ENCODE measurements at places on chromosomes 2 and 18.

GRCh38 chr18:13323186-13323585 is 104.6 kb downstream of the LDLRAD4 start:
- no peaks in the 10 kb centered on the region for H3K4me1 ChIP-seq
- H3K4me3 ChIP-seq = no peak overlapping the region
- no peak overlapping the region for H3K27ac ChIP-seq
- H3K27me3 ChIP-seq = no peaks in the 10 kb centered on the region
- H3K36me3 ChIP-seq = no peaks in the 10 kb centered on the region

DNA sequence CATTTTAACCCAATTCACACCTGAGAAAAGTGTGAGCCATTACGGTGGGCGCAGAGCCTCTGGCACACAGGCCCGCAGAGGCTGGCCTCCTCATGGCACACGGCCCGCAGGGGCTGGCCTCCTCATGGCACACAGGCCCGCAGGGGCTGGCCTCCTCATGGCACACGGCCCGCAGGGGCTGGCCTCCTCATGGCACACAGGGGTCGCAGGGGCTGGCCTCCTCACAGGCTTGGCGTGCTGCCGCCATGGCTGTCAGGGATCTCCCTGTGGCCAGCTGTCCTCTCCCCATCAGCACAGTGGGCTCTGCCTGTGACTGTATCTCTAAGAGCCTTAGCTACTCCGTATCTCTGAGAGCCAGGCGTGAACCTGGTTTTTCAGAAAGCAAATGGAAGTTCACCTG is 24.6 kb downstream of the ANO7 start:
- H3K4me3 ChIP-seq = no peak overlapping the region
- H3K27ac ChIP-seq = no peak overlapping the region
- no peaks in the 10 kb centered on the region for H3K27me3 ChIP-seq
- DNase-seq = no peak
- peaks cover 4% of the 10 kb centered on the region for H3K4me1 ChIP-seq
- H3K36me3 ChIP-seq = no peaks in the 10 kb centered on the region

- no peak overlapping the region for H3K4me3 ChIP-seq
- no peaks in the 10 kb centered on the region for H3K27me3 ChIP-seq
- no peaks in the 10 kb centered on the region for H3K36me3 ChIP-seq
- DNase-seq = no peak
- H3K4me1 ChIP-seq = no peaks in the 10 kb centered on the region
- no peak overlapping the region for H3K27ac ChIP-seq
Measured at GRCh38 chr2:169349535-169349934, 12.8 kb downstream of the LRP2 start.

DNA sequence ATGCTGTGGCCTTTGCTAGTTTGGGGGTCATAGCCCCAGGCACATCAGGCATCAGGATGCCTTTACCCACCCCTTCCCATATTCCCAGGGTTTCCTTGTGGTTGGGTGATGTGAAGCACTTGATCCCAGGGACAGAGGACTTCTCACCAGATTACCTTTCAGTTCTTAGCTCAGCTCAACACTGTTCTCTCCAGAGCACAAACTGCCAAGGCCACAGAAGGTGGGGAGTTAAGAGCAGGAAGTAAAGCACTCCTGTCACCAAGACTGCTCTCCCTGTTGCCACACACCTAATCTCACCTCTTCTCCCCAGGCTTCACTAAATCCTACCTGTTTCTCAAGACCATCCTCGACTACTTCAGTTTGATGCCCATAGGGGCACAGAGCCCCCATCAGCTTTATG is 25.9 kb downstream of the FHOD3 start:
- no peak overlapping the region for H3K27ac ChIP-seq
- no peak for DNase-seq
- no peak overlapping the region for H3K4me3 ChIP-seq

DNA sequence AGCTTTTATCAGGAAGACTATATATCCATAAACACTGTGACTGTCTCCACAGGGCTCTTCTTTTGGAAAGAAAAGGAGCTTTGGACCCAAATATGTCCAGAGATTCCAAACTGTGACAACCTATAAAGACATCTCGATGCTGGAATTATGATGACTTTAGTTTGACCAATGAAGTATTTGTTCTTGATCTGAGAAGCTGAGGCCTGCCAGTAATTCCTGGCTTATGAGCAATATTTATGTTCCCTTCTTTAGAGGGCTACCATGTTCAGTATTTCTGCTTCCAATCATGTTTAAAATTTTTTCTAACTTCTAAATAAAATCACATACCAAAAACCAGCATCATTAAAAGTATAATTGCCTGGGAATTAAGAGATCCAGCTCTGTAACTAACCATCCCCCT is 41.1 kb downstream of the FEZ2 start:
- H3K4me3 ChIP-seq = no peak overlapping the region
- peaks cover 16% of the 10 kb centered on the region for H3K36me3 ChIP-seq
- no peak overlapping the region for H3K27ac ChIP-seq
- no peaks in the 10 kb centered on the region for H3K4me1 ChIP-seq
- no peak for DNase-seq

DNA sequence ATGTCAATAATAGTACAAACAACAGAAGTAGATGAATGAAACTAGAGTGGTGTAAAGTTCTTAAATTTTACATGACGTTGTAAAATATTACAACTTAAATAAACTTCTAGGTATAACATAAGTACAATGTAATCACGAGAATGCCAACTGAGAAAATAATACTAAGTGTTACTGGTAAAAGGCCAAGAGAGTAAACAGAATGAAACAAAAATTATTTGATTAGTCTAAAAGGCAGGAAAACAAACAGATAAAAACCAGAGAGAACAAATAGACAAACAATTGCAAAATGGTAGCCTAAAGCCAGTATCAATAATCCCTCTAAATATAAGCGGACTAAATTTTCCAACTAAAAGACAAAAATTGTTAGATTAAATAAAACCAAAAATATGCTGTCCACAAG is 71.9 kb downstream of the SMAD2 start:
- no peak for DNase-seq
- H3K4me3 ChIP-seq = no peak overlapping the region
- H3K36me3 ChIP-seq = peaks cover 33% of the 10 kb centered on the region
- H3K27me3 ChIP-seq = no peaks in the 10 kb centered on the region

GRCh38 chr2:173231042-173231441 is 123.6 kb upstream of the CDCA7 start:
- H3K27ac ChIP-seq = no peak overlapping the region
- H3K27me3 ChIP-seq = no peaks in the 10 kb centered on the region
- H3K4me1 ChIP-seq = no peaks in the 10 kb centered on the region
- DNase-seq = no peak
- H3K36me3 ChIP-seq = no peaks in the 10 kb centered on the region

DNA sequence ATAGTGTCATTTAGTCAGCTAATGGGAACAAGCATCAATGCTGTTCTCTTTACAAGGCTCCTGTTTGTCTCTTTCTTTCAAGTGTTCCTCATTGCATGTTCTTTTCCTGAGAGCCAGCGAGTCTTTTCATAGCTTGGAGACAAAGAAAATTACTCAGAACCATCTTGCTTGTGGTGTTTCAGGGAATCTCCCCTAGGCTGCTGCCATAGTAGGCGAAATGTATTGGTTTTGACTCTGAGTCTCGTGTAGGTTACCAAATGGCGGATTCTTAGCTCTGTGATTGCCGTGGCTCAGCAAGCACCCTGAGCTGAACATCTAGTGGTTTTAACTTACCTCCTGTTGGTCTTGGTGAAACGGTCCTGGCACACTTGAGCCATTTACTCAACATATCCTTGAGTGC is 68.7 kb downstream of the RHBDD1 start:
- H3K27ac ChIP-seq = no peak overlapping the region
- peaks cover 4% of the 10 kb centered on the region for H3K36me3 ChIP-seq
- no peaks in the 10 kb centered on the region for H3K4me1 ChIP-seq
- no peaks in the 10 kb centered on the region for H3K27me3 ChIP-seq

GRCh38 chr2:58645017-58645416 is 403.9 kb upstream of the FANCL start:
- no peaks in the 10 kb centered on the region for H3K4me1 ChIP-seq
- no peaks in the 10 kb centered on the region for H3K36me3 ChIP-seq
- H3K27me3 ChIP-seq = no peaks in the 10 kb centered on the region
- H3K27ac ChIP-seq = no peak overlapping the region
- H3K4me3 ChIP-seq = no peak overlapping the region

DNA sequence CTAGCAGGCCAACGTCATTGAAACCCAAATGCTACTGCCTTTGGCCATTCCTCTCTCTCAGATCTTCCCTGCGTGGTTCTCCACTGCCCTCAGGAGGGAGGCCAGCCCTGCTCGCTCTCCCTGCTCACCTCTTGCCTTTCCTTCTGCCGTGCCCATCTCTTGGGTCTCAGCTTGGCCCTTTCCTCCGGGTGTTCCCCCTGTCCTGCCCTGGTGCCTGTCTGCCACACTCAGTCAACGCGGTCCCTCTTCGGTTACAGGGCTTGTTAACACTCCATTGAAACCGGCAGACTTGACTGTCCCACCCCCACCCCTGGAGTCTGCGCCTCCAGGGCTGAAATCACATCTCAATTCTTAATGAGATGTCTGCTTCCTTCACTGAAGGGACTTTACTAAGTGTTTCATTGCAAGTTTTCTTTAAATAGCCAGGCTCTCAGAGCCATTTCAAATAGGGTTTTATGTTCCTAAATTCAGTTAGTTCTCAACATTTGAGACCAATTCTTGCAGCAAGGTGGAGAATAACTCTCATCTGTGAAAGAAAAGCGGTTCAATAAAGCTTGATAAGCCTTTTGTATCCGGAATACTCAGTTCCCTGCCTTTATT is 237.6 kb downstream of the DYSF start:
- H3K27me3 ChIP-seq = no peaks in the 10 kb centered on the region
- H3K36me3 ChIP-seq = no peaks in the 10 kb centered on the region
- no peaks in the 10 kb centered on the region for H3K4me1 ChIP-seq
- H3K4me3 ChIP-seq = no peak overlapping the region
- no peak overlapping the region for H3K27ac ChIP-seq

DNA sequence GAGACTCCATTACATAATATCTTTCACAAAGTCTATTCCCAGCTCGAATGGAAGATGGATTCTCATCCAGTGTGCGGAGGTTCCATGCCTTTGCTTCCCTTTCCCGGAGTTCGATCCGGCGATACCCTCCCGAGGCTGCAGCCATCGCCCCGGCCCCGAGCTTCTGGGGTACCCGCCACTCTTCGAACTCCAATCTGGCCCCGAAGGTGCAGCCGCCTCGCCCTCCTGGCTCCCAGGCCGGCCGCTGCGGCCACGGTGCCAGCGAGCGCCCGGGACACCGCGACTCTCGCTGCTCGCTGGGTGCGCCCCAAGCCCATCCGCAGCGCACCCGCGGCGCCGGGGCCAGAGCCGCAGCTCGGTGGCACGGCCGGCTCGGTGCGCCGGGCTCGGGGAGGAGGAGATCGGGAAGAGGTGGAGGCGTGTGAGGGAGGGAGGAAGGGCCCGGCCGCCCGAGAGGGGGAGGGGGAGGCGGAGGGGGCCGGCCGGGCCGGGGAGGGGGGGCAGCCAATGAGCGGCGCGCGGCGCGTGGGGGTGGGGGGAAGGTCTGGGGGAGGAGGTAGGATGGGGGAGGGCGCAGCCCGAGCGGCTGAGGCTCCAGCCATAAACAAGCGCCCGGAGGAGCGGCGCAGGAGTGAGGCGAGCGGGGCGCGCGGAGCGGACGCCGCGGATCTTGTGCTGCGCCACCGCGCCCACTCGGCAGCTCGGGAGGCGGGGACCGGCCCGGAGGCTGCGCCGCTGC is at the start of gene CRIM1:
Gene CRIM1 (plus strand): TSS at position 628 of the 739 bp plus-strand sequence. CDS start 515 bp downstream, outside the sequence.
- H3K4me3 ChIP-seq = peak within 1 kb of the TSS; percentile 76
- peaks cover 4% of the 10 kb centered on the region for H3K27me3 ChIP-seq
- peaks cover 8% of the 10 kb centered on the region for H3K4me1 ChIP-seq
- H3K27ac ChIP-seq = no peak within 1 kb of the TSS

DNA sequence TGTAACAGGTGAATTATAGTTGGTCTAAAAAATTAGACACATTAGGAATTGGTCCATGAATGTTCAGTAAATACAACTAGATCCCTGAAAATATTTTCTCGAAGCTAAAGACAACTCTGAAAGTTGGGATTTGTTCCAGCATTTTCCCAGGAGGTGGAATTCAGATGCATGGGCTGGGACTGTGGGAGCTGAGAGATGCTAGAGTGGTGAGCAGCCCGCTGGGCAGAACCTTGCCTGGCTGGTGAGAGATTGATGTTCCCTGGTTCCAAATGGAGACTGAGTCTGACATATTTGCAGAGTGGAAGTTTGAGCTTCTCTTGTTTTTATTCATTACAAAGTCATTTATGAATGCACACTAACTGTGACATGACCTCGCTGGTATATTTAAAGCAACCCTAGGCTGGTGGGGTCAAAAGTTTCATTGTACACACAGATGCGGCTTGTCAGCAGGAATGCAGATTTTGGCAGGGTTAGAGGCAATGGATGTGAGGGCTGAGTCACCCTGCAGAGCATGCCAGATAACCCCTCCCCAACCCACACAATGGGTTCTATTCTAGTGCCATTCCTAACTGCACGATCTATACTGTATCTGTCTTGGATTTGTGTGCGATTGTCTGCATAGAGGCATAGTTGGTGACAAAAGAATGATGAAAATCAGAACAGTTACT is 23.5 kb upstream of the TMEM178A start:
- no peaks in the 10 kb centered on the region for H3K27me3 ChIP-seq
- H3K36me3 ChIP-seq = no peaks in the 10 kb centered on the region
- no peak overlapping the region for H3K27ac ChIP-seq

DNA sequence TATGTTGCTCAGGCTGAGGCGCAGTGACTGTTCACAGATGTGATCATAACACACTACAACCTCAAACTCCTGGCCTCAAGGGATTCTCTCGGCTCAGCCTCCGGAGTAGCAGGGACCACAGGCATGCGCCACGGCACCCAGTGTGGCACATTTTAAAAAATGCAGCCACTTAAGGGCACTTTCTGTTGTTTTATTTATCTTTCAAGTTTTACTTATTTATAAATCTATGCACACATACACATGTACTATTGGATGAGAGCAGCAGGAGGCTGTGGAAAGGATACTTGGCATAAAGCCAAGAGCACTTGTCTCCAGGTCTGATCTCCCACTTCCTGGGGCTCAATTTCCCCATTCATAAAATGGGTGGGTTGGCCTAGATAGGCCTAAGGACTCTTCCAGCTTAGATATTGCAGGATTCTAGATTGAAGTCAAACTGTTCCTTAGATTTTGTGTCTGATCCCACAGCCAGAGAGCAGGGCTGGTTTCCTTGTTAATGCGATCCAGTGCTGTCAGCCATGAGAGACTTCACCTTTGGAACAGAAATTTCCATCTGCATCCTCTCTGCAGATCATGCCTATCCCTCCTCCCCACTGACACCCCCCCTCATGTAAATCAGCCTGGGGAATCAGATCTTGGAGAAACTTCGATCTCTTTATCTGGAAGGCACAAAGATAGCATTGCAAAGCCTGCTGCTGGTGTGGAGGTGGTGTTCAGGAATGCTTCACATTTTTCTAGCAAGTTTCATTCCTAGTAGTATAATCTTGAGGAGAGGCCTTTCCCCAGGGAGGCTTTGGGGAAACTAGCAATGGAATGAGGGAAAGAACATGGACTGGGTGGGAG is 24.7 kb downstream of the PCBP1 start:
- peaks cover 41% of the 10 kb centered on the region for H3K4me1 ChIP-seq
- DNase-seq = no peak
- no peak overlapping the region for H3K27ac ChIP-seq

- H3K4me3 ChIP-seq = no peak overlapping the region
- H3K4me1 ChIP-seq = no peaks in the 10 kb centered on the region
- H3K36me3 ChIP-seq = no peaks in the 10 kb centered on the region
- H3K27me3 ChIP-seq = no peaks in the 10 kb centered on the region
Measured at GRCh38 chr18:55513161-55513560, 74.8 kb downstream of the TCF4 start.

Measured in effector memory CD4-positive, alpha-beta T cell (primary cell).